B cell (primary cell): ENCODE measurements at places on chromosomes 13 and 19.

GRCh38 chr13:73835138-73835721 lies 299.0 kb downstream of the KLF12 start:
- peak; percentile 64 for DNase-seq

- no peak for DNase-seq
These were observed 29.6 kb upstream of the TMEM255B start for GRCh38 chr13:113729187-113730019.

GRCh38 chr13:44263751-44264620 lies 109.6 kb upstream of the SERP2 start:
- no peak for DNase-seq

DNA sequence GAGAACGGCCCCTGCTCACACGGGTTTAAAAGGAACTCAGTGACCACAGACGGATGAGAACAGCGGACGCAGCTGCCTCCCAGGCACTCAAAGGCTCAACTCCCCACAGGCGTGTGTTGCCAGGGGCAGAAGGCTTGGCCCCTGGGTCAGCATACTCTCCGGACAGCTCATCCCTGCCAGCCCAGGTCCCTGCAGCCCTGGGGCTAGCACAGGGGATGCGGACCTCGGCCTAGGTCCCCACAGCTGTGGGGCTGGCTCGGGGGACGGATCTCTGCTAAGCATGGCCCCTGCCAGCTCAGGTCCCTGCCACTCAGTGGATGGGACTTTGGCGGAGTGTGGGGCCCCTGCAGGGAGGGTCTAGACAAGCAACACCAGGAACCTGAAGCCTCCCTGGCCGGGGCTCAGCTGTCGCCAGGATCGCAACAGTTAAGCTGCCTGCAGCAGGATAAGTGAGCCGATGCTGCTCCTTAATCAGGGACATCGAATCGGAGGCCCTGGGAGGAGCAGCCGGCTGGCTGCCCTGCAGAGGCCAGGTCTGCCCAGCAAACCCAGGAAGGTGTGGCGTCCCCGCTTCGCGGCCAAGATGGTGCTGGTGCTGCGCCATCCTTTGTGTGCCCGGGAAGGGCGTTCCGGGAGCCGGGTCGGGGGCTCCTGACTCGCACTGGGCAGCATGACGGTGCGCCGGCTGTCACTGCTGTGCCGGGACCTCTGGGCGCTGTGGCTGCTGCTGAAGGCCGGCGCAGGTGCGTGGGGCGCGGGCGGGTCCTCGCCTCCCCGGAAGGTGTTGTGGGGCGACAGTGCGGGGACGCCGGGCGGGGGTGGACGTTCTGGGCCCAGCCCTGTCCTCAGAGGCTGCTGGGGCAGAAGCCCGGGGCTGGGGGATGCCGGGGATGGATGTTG lies 32.5 kb downstream of the MCF2L start:
- no peak for DNase-seq

DNA sequence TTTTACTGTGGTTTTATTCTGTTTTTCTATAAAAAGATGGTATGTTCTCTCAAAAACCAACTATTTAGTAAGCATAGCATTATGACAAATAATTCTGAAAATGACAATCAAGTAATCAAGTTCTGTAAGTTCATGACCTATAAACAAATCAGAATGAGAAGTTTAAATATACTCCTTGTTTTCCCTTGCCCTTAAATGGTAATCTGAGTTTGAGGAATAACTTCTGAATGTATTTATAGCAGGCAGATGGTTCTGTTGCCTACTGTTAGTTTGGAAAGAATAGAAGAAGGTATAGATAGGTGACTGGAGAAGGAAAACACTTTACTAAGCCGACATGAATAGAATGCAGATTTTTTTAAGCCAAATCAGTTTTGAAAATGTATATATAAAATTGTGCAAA lies 63.9 kb downstream of the POSTN start:
- DNase-seq: no peak

DNA sequence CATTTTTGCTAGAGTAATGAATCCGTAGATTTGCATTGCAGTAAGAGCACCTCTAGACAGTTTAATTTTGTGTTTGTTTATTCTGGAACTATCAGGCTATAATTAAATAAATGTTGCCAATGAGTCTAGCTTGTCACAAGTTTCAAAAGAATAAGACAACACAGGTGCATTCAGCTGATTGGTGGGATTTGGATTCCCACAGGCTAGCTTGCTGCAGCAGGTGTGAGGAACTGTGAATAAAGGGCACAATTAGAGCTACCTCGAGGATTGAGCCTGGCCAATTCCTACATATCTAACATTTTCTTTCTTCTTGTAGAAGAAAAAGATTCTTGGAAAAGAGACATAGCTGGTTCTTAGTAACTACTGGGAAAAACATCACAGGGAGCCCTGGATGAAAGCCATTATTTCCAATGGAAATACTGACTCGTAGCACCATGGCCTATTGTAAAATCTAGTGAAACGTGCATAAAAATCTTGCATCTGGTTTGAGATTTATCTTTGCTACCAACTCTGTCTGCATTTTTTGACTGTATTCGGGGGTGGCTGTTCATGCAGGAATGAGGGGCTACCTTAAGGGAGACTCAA lies 360.9 kb downstream of the FGF9 start:
- DNase-seq: no peak

- no peak for DNase-seq
These were observed 406.2 kb downstream of the SUCLA2 start for GRCh38 chr13:47594833-47595232.

DNA sequence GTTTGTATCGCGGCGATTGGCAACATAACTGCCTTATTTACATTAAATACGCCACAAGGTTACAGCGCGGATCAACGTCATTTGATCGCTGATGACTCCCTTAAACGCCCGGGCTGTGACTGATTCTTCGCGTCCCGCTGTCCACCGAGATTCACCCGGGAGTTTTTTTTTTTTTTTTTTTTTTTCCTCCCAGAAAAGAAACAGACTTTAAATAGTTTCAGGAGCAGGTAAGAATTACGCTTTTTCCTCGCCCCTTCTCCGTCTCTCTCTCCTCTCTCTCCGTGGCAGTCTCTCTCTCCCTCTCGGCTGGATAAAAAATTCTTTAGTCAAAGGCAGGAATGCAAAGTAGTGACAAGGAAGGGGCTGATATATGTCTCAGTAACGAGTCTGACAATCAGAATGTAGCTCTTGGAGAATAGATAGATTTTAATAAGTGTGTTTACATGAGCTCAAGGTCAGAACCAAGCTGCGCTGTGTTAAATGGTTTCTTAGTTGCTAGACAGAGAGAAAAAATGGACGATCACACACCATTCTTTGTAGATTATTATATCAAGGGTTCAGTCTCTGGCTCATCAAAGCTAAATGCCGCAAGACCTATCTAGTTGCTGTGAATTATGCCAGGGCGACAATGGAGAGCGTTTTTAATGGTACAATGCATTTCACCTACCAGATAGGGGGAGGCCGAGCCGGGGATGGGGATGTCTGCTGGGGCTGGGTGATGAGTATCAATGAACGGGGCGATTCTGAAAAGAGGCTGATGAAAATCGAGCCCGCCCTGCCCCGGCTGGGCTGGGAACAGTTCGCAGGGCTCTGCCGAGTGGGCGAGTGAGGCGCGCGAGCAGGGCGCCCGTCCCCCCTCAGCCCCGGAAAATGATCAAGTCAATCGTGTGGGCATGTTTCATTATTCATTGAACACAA lies 147.2 kb upstream of the ZNF536 start:
- peak; percentile 22 for DNase-seq

DNA sequence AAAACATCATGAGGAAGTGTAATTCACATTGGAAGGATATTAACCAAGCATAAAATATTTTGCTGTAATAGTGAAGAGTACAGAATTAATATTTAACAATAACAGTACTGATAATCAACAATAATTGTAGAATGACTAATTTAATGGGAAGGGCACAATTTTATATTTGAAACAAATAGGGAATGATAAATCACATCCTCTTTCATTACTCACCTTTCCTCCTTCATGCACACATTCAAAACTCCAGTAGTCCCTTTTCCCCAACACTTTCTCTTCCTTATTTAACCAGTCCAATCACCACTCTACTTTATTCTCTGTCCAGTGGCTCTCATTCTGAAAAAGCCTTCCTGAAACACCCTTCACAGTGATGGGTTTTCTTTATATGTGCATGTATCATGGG lies 110.8 kb upstream of the POSTN start:
- DNase-seq: no peak

DNA sequence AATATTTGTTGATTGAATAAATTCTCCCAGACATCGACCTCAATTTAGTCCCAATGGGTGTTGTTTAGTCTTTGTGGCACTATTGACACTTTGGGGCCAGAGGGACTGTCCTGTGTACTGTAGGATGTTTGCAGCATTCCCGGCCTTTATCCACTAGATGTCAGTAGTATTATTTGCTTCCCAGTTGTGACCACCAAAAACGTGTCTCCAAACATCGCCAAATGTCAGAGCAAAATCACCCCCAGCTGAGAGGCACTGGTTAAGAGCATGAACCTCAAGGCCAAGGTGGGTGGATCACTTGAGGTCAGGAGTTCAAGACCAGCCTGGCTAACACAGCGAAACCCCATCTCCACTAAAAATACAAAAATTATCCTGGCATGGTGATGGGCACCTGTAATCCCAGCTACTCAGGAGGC lies 15.4 kb downstream of the NLRP12 start:
- no peak for DNase-seq

- peak; percentile 74 for DNase-seq
These were observed 2.7 kb upstream of the HNRNPL start for GRCh38 chr19:38852231-38853044.

DNA sequence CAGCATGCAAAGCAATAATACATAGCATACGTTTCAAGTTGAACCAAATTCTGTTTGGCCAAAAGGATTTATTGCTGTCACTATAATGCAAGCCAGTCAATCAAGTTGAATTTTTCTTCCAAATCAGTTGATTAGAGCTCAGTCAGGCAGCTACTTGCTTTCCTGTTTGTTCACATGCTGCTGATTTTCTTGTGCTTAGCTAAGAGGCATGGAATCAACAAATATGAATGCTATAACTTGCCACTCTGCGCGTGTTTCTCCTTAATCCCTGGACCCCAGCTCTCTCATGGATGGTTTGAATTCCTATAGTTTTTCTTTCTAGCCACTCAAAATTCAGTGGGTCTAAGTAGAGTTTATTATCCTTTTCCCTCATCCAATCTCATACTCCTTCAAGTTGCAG lies 311.3 kb downstream of the KLF5 start:
- no peak for DNase-seq

- no peak for DNase-seq
These were observed 101.4 kb downstream of the ABCC4 start for GRCh38 chr13:95199896-95200295.

DNA sequence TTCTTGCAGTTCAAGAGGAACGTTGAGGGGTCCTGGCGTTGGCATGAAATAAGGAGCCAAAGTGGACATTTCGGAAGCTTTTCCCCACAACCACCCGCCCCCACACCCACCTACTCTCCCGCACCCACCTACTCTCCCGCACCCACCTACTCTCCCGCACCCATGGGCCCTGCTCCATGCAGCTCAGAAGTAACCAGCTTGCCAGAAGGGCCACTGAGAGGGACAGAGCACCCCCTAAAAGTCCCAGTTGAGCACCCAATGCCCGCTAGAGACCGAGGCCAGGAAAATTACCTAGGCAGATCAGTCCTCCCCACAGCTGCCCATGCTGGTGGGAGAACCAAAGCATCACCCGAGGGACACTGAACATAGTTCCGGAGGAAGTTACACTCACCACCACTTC lies 11.8 kb downstream of the VSTM2B start:
- no peak for DNase-seq

DNA sequence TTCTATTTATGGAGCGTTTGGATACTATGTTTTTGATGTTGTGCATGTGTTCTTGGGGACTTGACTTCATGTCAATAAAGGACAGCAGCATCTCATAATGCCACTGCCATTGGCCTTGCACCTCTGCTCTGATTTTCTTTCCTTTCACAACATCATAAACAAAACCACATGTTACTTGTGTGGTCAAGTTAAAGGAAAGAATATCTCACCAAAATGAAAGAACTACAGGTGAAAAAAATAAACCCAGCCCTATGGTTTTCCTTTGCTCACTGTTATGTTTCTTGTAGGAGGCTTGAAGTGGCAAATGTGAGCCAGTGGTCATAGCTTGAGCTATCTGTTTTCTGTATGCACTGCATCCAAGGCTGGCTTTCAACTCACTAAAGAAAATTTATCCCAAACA lies 240.4 kb downstream of the KCNRG start:
- DNase-seq: no peak

GRCh38 chr13:95181586-95181985 lies 119.7 kb downstream of the ABCC4 start:
- no peak for DNase-seq

DNA sequence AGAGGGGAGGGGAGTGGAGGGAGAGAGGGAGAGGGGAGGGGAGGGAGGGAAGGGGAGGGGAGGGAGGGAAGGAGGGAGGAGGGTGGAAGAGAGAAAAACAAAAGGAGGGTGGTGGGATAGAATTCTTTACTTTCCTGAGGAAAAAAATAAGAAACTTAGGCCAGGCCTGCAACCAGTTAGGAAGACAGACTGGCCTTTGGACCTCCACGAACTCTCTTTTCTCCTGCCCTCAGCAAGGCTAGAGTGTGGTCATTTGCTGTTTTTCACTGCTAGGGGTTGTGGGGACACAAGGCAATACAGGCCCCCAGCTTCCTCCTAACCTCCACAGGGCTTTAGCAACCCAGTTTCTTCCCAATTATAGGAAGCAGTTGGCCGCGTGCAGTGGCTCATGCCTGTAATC lies 4.2 kb downstream of the CCDC8 start:
- DNase-seq: no peak

DNA sequence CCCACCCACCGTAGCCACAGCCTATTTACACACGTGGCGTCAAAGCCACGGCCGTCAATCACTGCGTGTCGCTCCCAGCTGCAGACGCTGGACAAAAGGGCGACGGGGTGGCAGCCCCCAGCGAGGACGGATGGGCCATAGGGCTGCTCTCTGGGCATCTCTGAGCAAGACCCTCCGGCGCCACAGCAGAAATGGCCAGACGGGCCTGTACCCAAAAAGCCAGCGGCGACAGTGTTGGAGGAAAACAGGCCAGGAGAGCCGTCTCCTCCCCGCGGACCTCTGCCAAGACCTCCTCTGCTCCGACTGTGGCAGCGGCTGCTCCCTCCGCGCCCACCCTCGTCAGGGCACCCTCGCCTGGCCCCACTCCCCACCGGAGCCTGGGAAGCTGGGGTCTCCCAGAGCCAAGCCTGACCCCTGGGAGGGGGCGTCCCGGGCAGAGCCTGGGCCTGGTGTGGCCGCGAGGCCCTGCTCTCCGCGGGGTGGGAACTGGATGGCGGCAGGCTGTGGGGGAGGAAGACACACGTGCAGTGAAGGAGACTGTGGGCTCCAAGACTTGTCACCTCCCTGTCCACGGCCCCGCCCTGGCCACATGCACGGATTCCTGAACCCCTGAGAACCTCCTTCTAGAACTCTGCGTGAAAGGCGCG lies 2.7 kb downstream of the C2CD4C start:
- no peak for DNase-seq
